Hematopoietic multipotent progenitor cell (in vitro differentiated cells): ENCODE measurements at places on chromosomes 7 and 10.
A peak's percentile ranks its signal among the peaks of the same experiment; 100 is the strongest.

DNA sequence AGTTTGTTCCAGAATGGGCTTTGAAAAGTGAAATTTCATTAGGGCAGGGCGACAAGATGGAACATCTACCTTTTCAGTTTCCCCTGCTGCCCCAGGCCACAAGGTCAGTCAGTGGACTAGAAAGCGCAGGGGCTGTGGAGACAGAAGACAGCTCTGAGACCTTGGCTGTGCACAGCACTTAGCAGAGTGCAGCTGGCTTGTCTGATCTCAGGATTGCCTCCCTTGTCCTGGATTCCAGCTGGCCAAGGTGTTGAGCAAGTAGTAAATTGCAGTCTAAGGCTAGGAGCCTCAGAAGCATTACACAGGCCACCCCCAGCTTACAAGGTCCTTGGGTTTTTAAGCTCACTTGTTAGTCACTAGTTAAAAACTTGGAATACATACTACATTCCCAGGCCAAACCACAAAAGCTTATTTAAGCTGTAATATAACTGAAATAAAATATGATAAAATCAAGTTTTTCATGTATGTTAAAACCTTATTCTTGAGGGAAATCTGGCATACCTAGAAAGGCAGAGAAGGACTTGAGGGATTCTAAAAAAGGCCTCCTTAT lies 67.3 kb upstream of the NPY start:
- DNase-seq = no peak

GRCh38 chr7:52287698-52288097 lies 747.7 kb upstream of the POM121L12 start:
- no peak for DNase-seq

- DNase-seq = no peak
Observed at GRCh38 chr10:94602729-94603515, 57.3 kb downstream of the HELLS start.

- DNase-seq = no peak
Observed at GRCh38 chr10:129703287-129704137, 236.5 kb downstream of the MGMT start.

GRCh38 chr7:2572101-2572842 lies 13.5 kb downstream of the IQCE start:
- DNase-seq = no peak

DNA sequence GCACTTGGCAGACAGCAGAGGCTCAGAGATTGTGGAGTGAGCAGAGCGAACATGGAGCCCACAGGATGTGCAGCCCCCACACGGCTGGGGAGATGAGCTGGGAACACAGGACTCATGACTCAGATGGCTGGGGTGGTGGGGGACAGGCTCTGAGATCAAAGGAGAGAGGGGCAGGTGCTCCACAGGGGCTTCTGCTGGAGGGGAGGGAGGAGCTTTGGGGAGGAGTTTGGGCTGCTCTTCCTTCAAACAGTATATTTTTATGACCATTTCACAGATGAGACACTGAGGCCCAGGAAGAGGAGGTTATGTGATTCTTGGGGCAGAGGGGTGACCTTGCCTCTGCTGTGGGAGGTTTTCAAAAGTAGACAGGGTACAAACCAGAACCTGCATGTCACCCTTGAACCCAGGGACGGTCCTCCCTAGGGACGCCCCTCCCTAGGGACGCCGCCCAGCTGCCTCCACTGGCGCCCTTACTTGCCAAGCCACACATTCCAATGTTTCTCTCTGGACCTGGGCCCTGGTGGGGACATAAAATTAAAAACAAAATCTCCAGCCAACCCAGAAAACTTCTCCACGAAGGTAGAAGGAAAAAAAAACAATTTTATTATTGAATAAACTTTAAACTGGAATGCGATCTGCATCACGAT lies 981 bp upstream of the CRYGN start:
- DNase-seq = no peak

- no peak for DNase-seq
Observed at GRCh38 chr10:57333880-57334279, 933.8 kb downstream of the IPMK start.

DNA sequence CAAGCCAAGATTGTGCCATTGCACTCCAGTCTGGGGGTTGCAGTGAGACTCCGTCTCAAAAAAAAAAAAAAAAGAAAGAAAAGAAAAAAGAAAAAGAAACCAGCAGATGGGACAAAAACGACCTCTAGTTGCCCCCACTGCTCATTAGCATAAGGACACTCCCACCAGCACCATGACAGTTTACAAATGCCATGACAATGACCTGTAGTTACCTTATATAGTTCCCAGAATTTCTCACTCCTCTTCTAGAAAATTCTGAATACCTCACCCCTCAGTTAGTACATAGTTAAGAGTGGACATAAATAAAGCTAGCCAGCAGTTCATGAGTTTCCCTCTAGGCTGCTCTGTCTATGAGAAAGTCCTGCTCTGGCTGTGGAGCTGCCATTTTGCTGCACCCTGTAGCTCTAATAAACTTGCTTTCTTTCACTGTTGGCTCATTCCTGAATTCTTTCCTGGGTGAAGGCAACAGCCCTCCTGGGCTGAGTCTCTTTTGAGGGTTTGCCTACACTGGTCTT lies 276.8 kb upstream of the AKR1E2 start:
- DNase-seq = no peak

DNA sequence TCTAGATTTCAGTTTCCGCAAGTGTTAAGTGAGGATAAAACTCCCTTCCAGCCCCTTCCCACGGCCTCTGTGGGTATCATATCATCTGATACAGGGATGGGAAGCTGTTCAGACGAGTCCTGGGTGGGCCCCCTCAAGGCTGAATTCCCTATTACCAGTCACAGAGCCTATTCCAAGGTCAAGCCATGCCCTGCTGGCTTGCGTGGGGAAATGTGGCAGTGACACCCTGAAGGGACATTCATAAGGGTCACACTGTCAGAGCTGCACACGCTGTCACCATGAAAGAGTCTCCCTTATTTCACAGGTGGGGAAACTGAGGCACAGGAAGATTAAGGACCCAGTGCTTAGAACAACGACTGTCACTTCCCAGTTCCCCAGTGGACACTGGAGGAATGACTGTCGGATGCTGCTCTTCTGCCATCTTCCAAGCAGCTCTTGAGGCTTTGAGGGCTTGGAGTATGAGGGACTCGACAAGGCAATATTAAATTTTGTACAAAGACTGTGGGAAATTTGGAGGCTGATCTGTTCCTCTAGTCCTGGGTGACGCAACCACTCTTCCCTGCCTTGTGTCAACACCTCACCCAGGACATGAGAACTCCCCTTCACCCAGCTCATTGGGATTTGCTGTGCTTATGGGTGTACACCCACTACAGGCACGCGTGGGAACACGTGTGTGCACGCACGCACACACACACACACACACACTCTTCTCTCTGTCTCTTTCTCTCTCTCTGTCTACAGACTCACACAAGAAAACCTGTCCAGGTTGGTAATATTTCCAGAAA lies 386.0 kb downstream of the RPS24 start:
- no peak for DNase-seq

DNA sequence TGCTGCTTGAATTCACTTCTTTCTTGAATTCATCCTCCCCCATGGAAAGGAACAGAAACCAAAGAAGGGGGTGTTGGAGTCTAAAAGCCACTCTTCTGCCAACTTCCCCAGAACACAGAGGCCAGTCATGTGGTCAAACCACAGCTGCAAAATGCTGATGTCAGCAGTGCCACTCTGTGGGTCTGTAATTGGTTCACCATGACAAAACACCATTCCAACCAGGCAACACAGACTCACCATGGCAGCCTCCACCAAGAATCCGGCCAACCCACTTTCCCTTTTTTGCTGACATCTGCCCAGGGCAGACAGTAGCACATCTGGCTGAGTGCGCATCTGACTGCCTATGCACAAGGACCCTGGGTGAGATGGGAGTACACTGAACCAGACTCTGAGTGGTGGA lies 16.8 kb downstream of the OSBPL3 start:
- no peak for DNase-seq

- no peak for DNase-seq
Observed at GRCh38 chr7:159027056-159027788, 117.4 kb downstream of the VIPR2 start.

DNA sequence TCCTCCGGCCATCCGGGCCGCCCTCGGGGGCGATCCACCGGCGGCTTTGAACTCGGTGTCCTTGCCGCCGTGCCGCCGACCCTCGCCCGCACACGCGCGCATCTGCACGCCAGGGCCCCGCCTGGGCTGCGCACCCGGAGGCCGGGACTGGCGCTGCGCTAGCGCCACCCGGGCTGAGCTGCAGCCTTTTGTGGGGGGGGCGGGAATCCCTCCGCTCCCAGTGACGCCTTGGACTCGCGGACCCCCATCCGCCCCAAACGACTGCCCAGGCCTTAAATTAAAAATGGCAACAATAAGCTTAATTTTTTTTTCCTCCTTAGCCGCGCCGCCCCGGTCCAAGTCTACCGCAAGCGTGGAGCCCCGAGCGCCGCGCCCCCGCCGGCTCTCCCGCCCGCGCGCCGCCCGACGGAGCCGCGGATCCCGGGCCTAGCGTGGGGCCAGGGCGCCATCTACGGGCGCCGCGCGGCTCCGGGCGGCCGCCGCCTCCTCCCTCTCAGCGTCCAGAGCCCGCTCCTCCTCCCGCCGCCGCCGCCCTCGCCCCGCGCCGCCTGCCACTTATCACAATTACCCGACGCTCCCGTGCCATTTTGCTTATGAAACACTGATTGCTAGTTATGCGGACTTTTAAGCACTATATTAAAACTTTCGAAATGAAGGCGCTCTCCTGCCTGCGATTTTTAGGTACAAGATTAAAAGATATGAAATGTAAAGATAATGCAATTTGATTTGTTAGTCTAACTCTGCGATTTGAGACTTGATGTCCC lies 7.5 kb upstream of the EBF3 start:
- DNase-seq = no peak

GRCh38 chr7:53542157-53542556 lies 506.7 kb downstream of the POM121L12 start:
- DNase-seq = no peak

- no peak for DNase-seq
Observed at GRCh38 chr7:24754906-24755506, 2.3 kb downstream of the GSDME start.

DNA sequence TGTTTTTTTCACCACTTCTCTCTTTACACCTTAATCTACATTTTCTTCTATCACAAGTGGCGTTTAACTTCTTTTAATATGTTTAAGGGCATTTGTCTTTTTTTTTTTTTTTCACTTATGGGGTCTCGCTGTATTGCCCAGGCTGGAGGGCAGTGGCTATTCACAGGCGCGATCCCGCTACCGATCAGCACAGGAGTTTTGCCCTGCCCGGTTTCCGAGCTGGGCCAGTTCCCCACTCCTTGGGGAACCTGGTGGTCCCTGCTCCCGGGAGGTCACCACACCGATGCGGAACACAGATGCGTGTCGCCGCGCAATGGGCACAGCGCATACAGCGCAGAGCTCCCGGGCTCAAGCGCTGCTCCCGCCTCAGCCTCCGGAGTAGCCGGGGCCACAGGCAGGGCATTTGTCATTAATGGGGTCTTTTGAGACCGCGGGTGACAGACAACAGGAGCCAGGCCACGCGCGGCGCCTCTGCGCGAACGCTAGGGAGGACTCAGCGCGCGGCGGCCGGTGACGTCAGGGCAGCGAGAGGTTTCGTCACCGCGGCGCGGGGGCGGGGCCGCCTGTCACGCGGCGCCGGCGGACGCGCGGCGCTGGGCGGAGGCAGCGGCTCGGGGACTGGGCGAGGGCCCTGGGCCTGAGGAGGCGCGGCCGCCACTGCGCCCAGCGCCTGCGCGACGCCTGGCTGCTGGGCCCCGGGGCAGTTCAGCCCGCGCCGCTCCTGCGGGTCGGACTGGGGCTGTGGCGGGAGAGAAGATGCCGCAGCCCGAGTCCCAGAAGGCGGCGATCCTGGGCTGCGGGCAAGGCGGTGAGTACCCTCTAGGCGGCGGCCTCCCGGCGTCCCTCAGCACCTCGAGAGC lies at the start of gene GALNT11:
TSS of gene GALNT11 (plus strand) at position 598 of the 860 bp plus-strand sequence. CDS start 68,554 bp downstream, outside the sequence.
- peak; percentile 89 for DNase-seq

DNA sequence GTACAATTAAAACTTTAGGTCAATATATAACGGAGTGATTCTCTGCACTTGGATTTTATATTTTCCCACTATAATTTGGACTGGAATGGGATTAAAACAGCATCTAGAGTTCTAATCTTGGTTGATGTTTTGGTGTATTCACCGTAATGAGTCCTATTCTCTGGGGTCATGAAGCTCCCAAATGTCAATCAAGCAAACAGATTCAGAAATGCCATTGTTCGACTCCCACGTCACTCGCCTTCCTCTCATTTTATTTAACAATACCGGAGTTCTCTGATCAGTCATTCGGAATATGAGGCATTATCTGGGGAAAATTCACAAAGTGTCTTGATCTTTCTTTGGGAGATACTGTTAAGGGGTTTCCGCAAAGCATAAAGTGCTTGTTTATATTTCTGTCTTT lies 26.5 kb downstream of the SKIDA1 start:
- no peak for DNase-seq

DNA sequence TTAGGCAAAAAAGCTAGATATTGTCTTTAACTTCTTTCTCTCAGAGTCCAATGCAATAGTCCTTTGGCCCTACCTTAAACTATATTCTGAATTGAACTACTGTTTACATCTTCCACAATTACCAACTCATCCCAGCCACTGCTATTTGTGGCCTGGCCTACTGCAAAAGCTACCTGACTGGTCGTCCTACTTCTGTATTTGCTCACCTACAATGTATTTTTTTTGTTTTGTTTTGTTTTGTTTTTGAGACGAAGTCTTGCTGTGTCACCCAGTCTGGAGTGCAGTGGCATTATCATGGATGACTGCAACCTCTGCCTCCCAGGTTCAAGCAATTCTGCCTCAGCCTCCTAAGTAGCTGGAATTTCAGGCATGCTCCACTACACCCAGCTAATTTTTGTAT lies 51.2 kb downstream of the ARL4A start:
- no peak for DNase-seq

- no peak for DNase-seq
Observed at GRCh38 chr7:25263337-25263736, 35.1 kb upstream of the NPVF start.

GRCh38 chr10:77249901-77250459 lies 387.6 kb downstream of the KCNMA1 start:
- no peak for DNase-seq

GRCh38 chr10:123743441-123744223 lies 77.5 kb downstream of the GPR26 start:
- DNase-seq = no peak

DNA sequence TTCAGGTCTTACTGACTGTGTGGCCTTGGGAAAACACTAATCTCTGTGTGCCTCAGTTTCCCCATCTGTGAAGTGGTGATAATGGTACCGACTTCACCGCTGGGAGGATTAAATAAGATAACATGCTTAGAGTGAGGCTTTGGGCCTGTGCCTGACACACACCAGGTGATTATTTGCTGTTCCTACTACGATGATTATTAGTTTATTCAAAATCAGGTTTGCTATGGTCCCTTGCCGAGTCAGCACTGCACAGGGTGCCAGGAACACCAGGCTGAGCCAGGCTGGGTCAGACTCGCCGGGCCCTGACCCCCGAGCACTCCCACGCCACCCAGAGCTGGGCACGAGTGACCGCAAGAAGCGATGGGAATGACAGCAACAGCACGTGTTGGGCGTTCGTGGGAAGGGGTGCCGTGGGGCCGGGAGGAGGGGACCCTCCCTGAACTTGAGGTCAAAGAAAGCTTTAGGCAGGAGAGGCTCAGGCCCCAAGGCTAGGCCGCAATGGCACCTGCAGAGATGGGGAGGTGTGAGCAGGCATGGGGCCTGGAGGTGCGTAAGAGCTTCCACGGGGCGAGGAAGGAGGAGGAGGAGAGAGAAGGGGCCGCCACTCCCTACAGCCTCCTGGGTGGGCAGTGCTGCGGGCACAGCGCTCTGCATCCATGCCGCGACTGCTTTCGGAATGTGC lies 325.4 kb downstream of the DNAJB6 start:
- no peak for DNase-seq
